ENCODE measurements at places on chromosomes 12 and 14.

- DNase-seq, result no peak
These were observed 39.5 kb downstream of the BEGAIN start for GRCh38 chr14:100547633-100548294.

DNA sequence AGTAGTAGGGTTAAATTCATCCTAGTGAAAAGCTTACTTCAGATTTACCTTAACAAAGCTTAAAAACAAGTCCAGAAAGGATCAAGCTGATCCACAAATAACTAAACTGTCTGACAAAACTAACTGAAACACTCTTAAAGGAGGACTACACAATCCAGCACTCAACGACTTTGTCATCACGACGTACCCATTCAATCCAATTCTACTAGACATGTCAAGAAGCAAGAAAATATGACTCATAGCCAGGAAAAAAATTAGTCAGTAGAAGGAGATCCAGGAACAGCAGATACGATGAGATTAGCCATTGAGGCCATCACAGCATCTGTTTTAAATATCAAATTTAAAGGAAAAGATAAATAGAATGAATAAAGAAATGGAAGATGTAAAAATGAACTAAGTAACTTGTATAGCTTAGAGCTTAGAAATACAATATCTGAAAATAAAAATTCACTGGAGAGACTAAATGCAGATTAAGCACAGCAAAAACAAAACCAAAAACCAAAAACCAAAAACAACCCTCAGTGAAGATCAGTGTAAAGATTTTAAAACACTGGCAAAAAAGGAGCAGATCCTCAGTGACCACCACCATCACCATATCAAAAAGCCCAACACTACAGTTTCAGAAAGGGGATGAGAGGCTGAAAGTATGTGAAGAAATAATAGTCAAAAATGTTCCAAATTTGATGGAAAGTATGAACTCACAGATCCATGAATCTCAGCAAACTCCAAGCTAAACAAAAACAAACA is 95.0 kb upstream of the CCND2 start:
- no peak for DNase-seq

DNA sequence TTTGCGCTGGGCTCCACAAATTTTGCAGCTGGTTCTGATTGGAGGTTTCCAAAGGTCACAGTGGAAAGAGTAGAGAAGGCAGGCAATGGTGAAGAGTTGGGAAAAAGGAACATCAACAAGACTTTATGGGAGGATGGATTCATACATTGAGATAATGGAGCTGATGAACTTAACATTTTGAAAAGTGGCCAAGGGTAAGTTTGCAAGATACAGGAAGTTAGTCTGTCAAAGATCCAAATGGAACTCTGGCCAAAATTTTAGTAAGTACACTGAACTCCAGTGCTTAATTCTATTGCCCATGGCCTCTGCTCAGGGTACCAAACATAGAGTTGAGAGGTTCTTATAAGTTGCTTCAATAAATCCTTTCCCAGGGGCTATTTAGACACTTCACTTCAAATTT is 15.6 kb downstream of the CCER1 start:
- DNase-seq, result no peak

DNA sequence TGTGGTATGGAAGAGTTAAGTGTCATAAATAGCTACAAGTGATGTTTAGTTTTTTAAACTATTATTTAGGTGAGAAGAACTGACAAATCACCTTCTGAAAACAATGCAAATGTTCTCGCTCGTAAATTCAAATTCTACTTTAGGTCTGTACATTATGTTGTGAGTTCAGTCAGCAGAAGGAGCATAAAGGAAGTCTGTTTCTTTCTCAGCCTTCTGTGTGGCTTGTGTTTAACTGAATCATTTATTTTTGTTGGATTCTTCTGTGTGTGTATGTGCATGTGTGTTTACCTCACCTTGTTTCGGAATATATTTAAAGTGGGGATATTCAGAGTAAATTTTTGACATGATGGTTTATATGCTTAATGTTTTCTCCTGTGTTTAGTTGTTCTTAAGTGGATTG is 285.9 kb downstream of the TMTC2 start:
- DNase-seq, result no peak

DNA sequence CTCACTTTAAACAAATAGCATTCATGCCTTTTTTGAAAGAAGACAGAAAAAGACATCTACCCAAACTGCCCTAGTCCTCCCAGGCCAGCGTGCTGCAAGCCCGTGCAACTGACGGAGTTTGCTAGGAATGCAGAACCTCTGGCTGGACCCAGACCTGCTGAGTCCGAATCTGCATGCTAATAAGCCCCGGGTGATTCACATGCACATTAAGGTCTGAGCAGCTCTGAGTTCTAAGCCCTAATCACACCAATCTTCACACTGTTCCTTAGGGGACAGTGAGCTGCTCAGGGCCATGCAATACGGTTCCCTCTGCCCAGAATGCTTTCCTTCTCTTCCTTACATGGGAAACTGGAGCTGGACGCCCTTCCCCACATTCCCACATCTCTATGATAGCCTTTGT is 25.2 kb downstream of the HAL start:
- DNase-seq, result no peak

- DNase-seq, result no peak
These were observed 18.0 kb upstream of the NRDE2 start for GRCh38 chr14:90349739-90350138.

- no peak for DNase-seq
These were observed 123.7 kb downstream of the SLC25A21 start for GRCh38 chr14:37048666-37049071.

- peak; percentile 89 for DNase-seq
These were observed 6.0 kb upstream of the CHD4 start for GRCh38 chr12:6613015-6613775.

DNA sequence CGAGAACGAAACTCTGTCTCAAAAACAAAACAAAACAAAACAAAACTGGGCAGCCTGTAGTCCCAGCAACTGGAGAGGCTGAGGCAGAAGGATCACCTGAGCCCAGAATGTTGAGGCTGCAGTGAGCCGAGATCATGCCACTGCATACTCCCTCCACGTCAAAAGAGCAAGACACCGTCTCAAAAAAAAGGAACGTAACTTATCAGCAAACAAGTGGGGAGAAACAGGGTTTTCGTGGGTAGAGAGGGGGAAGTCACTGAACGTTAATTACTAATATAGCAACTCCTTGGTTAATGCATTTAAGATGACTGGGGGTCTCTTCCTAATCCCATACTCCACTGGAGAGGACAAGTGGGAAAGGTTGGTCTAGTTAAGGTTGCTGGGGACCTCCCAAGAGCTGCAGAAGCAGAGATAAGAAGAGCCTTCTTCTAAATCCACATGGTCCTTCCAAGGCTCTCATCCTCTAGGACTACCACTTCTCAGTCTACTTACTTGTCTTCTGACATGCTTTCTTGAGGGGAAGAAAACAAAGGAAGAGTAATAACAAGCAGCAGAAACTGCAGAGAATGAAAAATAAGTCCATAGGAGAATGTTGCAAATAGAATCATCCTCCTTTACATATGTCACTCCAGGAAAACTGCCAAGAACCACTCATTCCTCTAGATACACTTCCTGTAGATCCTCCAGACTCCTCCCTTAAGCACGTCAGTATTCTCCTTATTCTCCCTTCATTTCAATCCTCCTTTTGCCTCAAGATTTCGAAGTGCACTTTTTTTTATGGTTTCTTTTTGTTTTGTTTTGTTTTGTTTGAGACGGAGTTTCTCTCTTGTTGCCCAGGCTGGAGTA is 5.8 kb downstream of the NUMB start:
- no peak for DNase-seq

- DNase-seq, result no peak
These were observed 48.1 kb upstream of the ATXN7L3B start for GRCh38 chr12:74489543-74489942.

DNA sequence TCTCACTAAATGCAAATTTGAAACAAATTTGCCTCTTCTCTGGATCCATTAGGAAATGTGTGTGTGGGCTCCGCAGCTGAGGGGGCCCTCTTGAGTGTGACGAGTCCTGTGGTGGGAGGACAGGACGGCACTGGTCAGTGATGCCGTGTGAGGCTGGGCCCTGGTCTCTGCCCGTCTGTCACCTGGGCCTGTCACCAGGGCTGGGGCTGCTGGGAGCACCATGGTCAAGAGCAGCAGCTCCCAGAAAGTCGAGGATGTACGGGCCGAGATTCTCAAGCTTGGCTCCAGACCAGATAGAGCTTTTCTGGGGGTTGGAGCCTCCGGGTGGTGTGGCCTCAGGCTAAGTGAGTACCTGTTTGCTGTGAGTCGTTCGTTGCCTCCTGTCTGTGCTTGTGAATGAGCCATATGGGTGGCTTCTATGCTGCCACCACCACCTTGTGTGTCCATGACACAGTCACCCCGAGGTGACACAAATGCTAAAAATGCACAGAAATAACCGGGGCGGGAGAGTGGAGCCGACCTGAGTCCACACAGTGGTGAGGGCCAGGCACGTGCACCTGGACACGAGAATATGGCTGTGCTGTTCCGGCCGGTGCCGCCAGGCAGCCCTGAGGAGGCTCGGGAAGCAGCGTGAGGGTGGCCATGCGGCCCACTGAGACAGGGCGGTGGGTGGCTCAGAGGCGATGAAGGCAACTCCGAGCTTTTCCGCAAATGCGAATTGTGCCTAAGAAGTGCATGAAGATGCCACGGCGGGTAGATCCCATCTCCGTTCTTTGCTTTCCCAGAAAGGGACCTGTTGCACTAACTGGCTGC is 8.7 kb downstream of the PGAM5 start:
- no peak for DNase-seq

DNA sequence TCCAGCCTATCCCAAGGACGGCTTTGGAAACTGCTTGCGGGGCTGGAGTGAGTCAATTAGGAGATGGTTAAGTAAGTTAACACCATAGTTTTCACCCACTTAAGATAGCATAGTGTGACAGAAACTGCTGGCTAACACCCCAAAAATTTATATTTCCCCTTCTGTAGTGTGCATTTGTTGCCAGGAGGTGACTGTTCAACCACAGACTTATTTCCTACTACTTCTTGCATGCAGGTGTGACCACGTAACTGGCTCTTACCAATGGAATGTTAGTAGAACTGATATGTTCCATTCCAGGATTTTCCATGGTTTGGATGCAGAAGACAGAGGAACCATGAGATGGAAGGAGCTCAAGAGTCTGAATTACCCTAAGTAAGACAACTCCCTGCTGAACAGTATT is 52.9 kb upstream of the SLC35F4 start:
- no peak for DNase-seq

- no peak for DNase-seq
These were observed 152.4 kb upstream of the ATP2B1 start for GRCh38 chr12:89861086-89861485.

- DNase-seq, result no peak
These were observed 72.3 kb downstream of the B4GALNT3 start for GRCh38 chr12:531951-532585.

DNA sequence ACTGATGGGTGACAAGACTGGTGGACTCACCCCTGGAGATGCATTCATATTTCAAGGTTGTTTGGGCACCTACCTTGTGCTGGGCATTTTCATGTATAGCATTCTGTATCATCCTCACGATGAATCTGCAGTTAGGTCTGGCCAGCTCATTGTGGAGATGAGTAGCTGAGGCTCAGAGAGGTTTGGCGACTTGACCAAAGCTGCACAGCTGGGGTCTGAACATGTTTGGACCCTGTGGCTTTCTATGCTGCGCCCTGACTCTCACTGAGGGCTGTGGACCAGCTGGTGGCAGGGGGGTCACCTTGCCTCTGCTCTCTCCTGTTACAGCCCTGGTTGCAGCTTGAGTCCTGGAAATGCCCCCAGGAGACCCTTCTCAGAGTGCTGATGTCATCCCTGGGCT is 24.9 kb upstream of the CCDC63 start:
- no peak for DNase-seq

- no peak for DNase-seq
These were observed 22.2 kb downstream of the SGPP1 start for GRCh38 chr14:63705561-63706070.

- DNase-seq, result no peak
These were observed 2.9 kb upstream of the PTHLH start for GRCh38 chr12:27975222-27976136.

DNA sequence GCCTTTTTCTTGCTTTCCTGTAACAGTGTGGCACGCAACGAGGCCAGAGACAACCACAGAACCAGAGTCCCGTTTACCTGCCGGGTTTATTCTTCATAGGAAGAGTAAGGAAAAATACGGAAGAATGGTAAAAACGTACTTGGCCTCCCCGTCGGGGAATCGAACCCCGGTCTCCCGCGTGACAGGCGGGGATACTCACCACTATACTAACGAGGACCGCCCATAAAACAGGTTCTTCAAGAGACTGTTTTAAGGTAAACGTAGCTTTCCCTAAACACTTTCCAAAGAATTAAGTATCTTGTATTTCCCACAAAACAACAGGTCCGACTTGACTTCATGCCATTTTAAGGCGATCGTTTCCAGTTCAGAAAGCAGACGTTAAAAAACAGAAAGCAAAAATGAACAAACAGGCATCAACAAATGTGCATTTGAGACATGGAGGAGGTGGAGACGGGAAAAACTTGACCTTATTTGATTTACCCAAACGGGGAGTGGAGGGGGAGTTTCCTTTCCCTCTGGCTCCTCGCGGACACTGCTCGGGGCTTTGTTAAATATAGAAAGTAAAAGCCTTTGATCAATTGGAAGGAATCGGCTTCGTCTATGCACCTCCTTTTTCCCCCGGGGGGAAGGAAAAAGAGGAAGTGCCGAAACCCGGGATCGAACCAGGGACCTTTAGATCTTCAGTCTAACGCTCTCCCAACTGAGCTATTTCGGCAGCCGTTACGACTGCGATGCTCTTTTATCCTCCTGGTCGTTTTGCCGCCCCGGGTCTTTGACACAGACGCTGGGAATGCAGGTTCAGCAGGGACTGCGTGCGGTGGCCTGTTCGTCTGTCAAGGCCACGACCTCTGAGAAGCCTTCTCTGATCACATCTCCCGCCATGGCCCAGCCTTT is 13.0 kb upstream of the UBC start:
- no peak for DNase-seq

DNA sequence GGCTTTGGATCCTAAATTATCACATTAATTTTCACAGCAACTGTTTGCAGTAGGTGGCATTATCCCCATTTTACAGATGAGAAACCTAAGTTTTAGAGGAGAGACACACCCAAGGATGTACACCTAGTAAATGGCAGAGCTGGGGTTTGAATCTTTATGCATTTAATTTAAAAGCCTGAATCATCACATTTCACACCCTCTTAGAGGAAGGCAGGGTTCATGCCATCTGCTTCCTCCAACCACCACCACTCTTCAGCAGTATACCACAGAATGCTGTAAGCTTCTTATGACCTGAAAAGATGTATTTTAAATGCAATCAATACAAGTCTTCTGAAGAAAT is 90.3 kb downstream of the CRADD start:
- DNase-seq, result no peak

All from NCI-H187 (cell line).